ENCODE measurements at places on chromosomes 3 and 15.

- DNase-seq: no peak
- no peaks in the 10 kb centered on the region for H3K36me3 ChIP-seq
- H3K4me1 ChIP-seq: no peaks in the 10 kb centered on the region
- peak overlapping the region; percentile 27 for H3K27ac ChIP-seq
Observed at GRCh38 chr3:100802126-100802525, 92.8 kb downstream of the TFG start.

- H3K36me3 ChIP-seq: no peaks in the 10 kb centered on the region
- no peaks in the 10 kb centered on the region for H3K27me3 ChIP-seq
- no peaks in the 10 kb centered on the region for H3K4me1 ChIP-seq
- H3K4me3 ChIP-seq: no peak overlapping the region
- H3K27ac ChIP-seq: no peak overlapping the region
Observed at GRCh38 chr15:47374222-47374621, 343.1 kb upstream of the SEMA6D start.

DNA sequence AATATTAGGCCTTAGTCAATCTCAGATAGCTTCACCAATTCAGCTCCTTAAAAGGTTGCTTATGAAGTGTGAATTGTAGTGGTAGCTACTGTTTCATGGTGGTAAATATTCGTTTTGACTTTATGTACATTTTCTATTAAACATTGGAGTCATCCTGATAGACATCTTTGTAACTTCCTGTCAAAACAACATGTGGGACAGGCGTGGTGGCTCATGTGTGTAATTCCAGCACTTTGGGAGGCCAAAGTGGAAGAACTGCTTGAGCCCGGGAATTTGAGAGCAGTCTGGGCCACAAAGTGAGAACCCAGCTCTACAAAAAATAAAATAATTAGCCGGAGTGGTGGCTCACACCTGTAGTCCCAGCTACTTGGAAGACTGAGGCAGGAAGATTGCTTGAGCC lies 2.0 kb upstream of the TRIM59 start:
- H3K4me3 ChIP-seq: no peak overlapping the region
- H3K27ac ChIP-seq: no peak overlapping the region

GRCh38 chr3:16076564-16076963 lies 97.9 kb upstream of the GALNT15 start:
- no peaks in the 10 kb centered on the region for H3K27me3 ChIP-seq
- no peak overlapping the region for H3K27ac ChIP-seq
- no peaks in the 10 kb centered on the region for H3K36me3 ChIP-seq
- no peak for DNase-seq
- H3K4me1 ChIP-seq: no peaks in the 10 kb centered on the region
